ENCODE measurements at places on chromosomes 6 and 20.

DNA sequence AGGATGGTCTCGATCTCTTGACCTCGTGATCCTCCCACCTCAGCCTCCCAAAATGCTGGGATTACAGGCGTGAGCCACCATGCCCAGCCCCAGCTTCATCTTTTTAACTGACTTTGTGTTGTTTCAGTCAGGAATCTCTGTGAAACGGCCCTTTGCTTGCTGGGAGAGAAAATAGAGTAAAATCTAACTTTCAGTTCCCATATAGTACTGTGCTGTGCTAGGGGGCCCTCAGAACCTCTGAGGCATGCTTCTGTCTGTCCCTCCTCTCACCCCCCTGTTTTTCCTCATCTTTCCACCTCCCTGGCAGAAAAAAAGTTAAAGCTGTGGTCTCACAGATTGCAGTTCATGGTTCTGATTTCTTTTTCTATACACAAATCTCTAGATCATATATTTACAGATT, 48.4 kb downstream of the LRP11 start:
- no peak for DNase-seq

DNA sequence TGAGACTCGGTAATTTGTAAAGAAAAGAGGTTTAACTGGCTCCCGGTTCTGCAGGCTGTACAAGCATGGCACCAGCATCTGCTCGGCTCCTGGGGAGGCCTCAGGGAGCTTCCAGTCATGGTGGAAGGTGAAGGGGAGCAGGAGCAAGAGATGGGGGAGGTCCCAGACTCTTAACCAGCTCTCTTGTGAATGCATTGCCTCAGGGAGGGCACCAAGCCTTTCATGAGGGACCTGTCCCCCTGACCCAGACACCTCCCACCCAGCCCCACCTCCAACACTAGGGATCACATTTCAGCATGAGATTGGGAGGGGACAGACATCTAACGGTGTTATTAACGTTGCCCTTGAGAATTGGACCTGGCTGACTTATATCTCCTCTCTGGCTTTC, 68.6 kb downstream of the PTPN1 start:
- no peak for DNase-seq

DNA sequence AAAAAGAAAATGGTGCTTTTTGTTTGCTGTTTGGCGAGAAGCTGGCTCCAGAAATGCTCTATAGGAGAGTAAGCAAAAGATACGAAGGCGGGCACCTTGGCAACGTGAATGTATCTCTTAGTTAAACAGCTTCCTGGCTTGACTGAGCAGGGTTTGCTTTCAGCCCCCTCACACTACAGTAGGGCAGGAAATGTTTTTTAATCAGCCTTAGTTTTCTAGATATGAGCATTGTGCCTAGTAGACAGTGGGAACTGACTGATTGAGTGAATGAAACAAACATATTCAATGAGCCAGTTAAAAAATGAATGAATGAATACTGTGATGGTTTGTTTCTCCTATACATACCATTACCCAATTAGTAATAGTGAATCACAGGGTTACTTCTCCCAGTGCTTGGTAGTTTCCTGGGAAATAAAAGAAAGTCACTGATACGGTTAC, 19.9 kb downstream of the CAP2 start:
- no peak for DNase-seq

- no peak for DNase-seq
These were observed 181.9 kb upstream of the PCSK2 start for GRCh38 chr20:17044891-17045290.

DNA sequence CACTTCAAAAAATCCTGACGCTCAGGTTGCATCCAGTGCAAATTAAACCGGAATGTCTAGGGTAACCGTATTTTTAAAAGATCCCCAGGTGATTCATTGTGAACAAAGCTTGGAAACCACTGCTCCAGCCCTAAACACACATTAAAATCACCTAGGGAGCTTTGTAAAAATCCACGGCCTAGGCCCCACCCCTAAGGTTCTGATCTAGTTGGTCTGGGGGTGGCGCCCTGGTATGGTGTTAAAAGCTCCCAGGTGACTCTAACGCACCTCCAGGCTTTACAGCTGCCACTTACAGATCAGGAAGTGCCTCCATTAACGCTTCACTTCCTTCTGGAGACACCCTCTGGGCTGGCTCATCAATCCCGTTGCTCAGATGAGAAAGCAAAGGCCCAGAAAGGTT, 92.2 kb downstream of the GRM4 start:
- no peak for DNase-seq

GRCh38 chr6:139320081-139320480, 28.3 kb upstream of the TXLNB start:
- no peak for DNase-seq

DNA sequence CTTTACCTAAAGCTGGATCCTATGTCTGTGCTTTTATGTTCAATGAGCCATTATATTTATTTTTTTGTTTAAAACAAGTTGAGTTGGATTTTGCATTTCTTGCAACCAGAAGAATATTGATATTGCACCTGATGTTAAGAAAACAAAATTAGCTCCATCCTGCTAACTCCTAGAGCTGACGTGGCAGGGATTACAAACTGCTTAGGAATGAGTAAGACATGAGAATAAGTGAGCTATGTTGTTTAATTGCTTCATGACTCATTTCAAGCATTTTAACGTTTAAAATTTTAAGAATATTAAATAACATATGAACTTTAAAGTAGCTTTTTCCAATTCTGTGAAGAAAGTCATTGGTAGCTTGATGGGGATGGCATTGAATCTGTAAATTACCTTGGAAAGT, 663.5 kb downstream of the EPM2A start:
- DNase-seq = no peak

- no peak for DNase-seq
These were observed 14.4 kb downstream of the KPNA5 start for GRCh38 chr6:116695401-116695800.

GRCh38 chr20:53149148-53149889, 177.2 kb downstream of the TSHZ2 start:
- DNase-seq = no peak

DNA sequence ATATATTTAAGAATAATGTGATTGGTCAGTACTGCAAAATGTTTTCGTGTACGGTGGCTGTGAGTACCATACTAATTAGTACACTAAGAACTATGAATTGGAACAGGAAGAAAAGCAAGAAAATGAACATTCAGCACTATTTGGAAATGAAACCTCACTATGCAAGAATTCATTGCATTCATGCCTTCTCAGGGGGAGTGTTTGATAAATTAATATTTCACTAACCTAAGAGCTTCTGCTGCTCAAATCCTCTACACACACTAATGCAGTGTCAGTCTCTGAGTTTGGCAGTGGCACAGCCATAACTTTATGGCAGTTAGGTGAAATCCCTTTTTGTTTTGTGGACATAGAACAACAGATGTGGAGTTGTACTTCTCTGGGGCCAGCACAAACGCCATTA, 60.1 kb downstream of the SLC16A10 start:
- DNase-seq = no peak

DNA sequence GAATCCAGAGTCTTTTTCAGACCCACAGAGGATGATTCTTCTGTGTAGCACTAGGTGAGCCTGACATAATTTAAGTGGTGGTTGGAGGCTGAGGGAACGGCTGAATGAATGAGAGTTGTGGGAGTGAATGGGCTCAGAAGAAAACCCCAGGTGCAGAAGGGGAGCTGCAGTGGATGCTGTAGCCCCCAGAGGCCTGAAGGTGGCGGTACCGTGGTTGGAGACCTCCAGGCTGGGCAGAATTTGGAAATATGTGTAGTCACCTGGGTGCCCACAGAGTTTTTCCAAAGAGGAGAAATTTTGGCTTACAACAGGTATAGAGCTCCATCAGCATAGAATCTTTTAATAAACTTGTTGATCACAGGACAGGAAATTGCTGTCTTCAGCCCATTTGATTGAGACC, 6.5 kb upstream of the RAET1G start:
- DNase-seq = no peak

GRCh38 chr20:44993343-44993742, 27.0 kb downstream of the STK4 start:
- no peak for DNase-seq

- DNase-seq = no peak
These were observed 2.9 kb upstream of the RAET1E start for GRCh38 chr6:149900620-149901443.

DNA sequence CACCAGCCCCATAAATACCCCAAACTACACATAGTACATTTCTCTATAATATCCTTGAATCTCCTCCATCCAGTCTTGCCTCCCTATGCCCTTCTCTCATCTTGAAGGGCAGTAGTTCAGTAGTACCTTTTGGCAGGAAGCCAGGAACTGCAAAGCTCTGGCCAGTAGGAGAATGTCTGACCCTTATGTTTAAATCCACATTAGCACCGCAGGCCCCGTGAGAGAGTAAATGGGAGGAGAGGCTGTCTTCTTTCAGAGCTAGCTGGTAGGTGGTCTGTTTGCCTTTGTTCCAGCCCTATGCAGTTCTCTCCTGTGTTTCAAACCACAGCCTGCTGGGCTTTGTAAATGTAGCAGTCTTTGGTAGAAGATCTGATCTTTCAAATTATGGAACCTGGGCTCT, 690.7 kb downstream of the DOK5 start:
- no peak for DNase-seq

- no peak for DNase-seq
These were observed 1.8 kb upstream of the CCN2 start for GRCh38 chr6:131952886-131953509.

DNA sequence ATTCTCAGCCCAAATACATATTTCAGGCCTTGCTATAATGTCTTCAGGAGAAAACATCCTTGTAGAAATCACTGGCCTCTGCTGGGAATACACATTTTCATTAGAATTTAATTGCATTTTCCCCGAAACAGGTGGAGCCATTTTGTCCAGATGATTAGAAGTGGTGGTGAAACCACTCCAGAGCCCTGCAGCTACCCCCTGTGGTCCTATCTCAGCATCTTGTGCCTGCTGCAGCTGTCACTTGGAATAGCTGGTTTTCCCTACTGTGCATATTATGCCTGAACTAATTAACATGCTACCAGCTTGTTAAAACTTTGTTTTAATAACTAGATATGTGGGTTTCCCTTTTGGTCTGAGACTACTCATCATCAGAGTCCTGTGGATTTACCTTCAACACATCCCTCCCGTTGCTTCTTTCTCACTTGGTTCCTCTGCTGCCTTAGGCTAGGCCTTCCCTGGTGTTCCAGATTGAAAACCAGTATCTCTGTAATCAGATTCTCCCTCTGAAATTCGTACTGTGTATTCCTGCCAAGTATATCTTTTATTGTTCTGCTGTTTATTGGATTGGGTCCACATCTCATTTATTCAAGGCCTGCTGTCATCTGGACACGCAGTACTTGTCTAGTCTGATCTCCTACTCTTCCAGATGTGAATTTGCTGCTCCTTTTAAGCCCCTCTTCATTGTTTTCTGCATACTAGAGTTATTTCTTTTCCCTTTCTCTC, 15.2 kb downstream of the DNAH8 start:
- DNase-seq = no peak

GRCh38 chr6:118283766-118284165, 264.3 kb upstream of the PLN start:
- no peak for DNase-seq

- no peak for DNase-seq
These were observed 207.8 kb downstream of the JARID2 start for GRCh38 chr6:15453622-15454021.

- DNase-seq = no peak
These were observed 43.5 kb downstream of the PANK2 start for GRCh38 chr20:3932681-3933080.

GRCh38 chr6:3744211-3744900, 7.2 kb downstream of the PXDC1 start:
- DNase-seq = no peak

DNA sequence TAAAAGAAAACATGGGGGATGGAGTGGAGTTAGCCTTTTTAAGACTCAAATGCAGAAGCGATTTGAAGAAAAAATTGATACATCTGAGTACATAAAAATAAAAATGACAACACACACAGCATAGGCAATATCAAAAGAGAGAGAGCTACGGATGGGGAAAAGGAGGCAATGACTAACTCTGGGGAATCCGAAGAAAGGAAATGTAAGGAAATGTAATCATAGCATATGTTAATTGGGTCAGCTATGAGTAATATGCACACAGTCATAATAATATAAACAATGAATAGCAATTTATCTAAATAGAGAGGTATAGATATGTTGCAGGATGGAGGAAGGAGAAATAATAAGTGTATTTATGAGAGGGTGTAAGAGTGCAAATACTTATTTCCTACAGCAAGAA, 83.4 kb downstream of the NOL4L start:
- no peak for DNase-seq

DNA sequence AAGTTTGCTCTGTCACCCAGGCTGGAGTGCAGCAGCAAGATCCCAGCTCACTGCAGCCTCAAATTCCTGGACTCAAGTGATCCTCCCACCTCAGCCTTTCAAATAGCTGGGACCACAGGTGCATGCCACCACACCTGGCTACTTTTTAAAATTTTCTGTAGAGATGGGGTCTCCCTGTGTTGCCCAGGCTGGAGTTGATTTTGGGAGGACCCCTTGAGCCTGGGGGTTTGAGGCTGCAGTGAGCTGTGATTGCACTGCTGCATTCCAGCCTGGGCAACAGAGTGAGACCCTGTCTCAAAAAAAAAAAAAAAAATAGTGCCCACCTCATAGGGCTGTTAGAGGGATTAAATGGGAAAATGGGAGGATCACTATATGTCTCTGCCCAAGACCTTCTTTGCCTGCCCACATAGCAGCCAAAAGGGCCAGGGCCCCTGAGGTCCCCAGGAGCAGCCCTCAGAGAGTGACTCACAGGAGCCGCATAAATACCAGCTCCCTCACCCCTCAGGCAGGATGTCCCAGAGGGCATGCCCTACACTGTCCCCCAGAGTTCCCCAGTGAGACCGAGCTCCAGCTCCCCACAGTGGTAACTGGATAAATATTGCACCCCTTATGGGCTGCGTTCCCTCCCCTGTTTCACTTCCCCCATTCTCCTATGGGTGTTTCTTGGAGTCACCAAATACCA, 11.7 kb upstream of the MDGA1 start:
- DNase-seq = no peak

GRCh38 chr20:54048891-54049545, 21.4 kb downstream of the BCAS1 start:
- DNase-seq = no peak

DNA sequence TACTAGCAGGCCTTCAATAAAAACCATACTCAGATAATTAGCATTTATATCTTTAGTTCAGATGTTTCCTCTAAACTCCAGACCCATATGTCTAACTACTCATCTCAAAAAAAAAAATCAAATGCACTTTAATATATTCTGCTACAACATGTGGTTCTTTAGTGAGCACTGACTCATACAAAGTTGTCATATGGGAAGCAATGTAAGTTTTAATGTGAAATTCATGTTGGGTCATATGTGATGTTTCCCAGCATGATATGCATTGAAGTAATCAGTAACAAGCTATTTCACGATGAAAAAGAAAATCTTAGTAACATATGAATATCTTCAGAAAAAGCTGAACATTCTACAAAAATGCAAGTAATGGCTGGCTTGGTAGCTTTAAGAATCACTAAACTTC, 859.7 kb upstream of the ADGRB3 start:
- DNase-seq = no peak

GRCh38 chr20:24489631-24490260, 20.3 kb downstream of the SYNDIG1 start:
- no peak for DNase-seq

DNA sequence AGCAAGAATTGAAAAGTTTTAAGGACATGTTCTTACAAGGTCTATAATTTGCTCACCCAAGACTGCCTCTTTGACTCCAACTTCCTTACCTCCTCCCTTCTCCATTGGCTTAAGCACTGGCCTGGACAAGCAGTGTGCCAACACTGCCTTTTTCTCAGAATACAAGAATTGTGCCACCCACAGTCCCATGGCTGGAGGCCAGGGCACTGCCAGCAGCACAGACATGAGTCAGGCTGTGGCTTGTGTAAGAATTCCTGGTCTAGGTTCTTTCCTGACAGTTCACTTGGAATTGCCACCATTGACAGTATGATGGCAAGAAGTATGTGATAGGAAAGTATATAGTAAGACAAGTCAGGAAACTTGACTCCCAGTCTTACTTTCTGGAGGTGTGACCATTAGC, 202.7 kb upstream of the MARCKS start:
- peak; percentile 88 for DNase-seq

All from ascending aorta (tissue), 2 donors.